ENCODE measurements at places on chromosomes 4 and X.

DNA sequence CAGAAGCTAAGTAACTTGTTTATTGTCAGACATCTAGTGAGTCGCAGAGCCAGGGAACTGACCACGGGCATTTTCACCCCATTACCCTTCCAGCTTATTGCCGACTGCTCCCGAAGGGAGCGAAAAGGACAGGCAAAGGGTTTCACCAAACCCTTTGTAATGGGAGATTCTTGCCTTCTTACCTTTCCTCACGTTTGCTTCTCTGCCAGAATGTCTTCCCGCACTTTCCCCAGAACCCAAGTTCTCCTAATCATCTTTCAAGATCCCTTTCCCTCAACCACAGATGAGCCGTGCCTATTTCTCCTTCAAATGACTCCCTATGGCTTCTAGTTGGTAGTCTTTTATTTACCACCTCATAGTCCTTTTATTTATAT, 520 bp upstream of the SRP72 start:
- no peak for DNase-seq

GRCh38 chr4:22202246-22202974, 253.8 kb upstream of the KCNIP4 start:
- no peak for DNase-seq

GRCh38 chrX:154082396-154083125, 15.0 kb downstream of the MECP2 start:
- DNase-seq: no peak

DNA sequence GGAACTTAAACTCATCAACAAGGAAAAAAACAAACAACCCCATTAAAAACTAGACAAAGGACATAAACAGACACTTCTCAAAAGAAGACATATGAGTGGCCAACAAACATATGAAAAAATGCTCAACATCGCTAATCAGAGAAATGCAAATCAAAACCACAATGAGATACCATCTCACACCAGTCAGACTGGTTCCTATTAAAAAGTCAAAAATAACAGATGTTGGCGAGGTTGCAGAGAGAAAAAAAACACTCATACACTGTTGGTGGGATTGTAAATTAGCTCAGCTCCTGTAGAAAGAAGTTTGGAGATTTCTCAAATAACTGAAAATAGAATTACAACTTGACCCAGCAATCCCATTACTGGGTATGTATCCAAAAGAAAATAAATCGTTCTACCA, 28.7 kb downstream of the APLN start:
- no peak for DNase-seq

- no peak for DNase-seq
Measured at GRCh38 chrX:46687619-46688018, 71.3 kb downstream of the SLC9A7 start.

DNA sequence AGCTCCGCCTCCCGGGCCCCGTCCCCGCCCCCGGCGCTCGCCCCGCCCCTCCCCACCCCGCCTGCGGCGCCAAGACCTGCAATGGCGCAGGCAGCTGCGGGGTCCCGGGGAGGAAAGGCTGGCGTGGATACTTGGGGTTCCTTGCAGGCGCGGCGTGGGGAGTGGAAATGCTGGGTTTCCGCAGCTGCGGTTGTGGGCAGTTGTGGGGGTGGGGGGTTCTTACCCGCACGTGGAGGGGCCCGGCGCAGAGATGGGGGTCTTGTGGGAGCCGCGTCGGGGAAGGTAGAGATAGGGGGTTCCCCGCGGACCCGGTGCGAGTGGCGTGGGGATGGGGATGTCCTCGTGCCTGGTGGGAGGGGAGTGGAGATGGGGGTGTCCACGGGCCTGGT, 680 bp upstream of the ASMTL start:
- DNase-seq: no peak

GRCh38 chrX:44071070-44071645, 98.0 kb upstream of the NDP start:
- no peak for DNase-seq
